ENCODE measurements at places on chromosomes 12 and 14. TPM values are rescaled to one million over a fixed set of nuclear protein-coding genes. Genes with fewer than 3 reads are reported as not detected.

- no peaks in the 10 kb centered on the region for H3K4me1 ChIP-seq
- H3K27me3 ChIP-seq: no peaks in the 10 kb centered on the region
- no peak overlapping the region for H3K27ac ChIP-seq
- H3K4me3 ChIP-seq: no peak overlapping the region
- no peak for DNase-seq
- no peaks in the 10 kb centered on the region for H3K36me3 ChIP-seq
Measured at GRCh38 chr12:52517888-52518287, 2.3 kb downstream of the KRT5 start.

DNA sequence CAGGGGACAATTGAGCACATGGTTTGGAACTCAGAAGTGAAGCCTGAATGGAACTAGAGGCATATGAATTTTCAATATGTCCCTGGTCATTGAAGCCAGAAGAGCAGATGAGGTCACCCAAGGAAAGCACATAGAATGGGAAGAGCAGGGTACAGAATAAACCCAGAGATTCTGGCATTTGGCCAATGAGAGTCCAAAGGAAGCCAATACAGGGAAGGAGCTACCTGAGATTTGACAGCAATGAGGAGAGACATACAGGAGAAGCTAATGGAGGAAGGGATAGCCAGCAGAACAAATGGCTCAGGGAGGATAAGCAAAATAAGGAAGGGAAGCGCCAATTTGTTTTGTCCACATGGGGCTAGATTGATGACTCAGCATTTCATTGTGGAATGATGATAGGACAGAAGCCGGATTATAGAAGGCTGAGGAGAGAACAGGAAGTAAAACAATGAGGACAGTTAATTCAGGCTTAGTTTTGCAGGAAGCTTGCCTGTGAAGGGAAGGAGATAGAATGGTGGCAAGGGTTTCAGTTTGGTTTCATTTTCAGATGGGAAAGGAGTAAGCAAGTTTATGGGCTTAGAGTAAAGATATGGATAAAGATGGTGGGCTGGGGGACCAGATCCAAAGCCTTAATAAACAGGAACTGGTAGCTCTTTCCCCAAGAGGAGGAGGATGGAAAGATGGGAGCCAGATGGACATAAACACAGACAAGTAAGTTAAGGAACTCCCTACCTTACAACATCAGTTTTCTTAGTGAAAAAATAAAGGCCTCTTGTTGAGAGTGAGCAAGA is 3.2 kb upstream of the SPTSSA start:
- no peaks in the 10 kb centered on the region for H3K36me3 ChIP-seq
- no peak overlapping the region for H3K4me3 ChIP-seq
- H3K4me1 ChIP-seq: peaks cover 6% of the 10 kb centered on the region

DNA sequence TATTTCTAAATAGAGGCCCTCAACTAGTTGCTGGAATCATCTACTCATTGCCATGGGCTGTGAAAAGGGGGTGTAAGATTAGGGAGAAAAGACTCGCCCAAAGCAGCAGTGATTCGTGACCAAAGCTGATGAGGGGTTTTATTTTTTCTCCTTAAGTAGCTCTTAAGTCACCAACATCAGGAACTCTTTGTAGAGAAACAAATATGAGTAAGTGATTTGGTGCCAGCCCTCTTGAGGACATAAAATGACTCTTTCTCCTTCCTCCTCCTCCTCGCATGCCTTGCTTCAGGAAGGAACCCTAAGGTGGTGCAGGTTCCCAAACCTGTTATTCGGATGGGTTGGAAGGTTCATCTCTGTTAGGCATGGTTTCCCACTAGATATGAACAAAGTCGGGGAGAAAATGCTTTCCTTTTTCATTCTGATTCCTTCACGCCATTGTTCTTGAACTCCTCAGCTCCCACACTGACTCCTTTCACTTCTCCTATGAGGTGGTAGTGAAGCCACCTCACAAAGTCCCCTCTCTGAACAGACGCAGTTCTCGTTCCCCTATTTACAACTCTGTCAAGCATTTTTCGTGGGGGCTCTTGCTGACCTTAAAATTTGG is 113.4 kb downstream of the ETV6 start:
- no peak overlapping the region for H3K27ac ChIP-seq
- no peaks in the 10 kb centered on the region for H3K27me3 ChIP-seq
- H3K4me1 ChIP-seq: peaks cover 6% of the 10 kb centered on the region
- H3K36me3 ChIP-seq: no peaks in the 10 kb centered on the region
- H3K4me3 ChIP-seq: no peak overlapping the region

GRCh38 chr12:120181991-120182631 is 12.4 kb downstream of the GCN1 start:
- no peak overlapping the region for H3K27ac ChIP-seq
- H3K36me3 ChIP-seq: peaks cover 80% of the 10 kb centered on the region
- no peaks in the 10 kb centered on the region for H3K27me3 ChIP-seq
- no peaks in the 10 kb centered on the region for H3K4me1 ChIP-seq
- DNase-seq: no peak

DNA sequence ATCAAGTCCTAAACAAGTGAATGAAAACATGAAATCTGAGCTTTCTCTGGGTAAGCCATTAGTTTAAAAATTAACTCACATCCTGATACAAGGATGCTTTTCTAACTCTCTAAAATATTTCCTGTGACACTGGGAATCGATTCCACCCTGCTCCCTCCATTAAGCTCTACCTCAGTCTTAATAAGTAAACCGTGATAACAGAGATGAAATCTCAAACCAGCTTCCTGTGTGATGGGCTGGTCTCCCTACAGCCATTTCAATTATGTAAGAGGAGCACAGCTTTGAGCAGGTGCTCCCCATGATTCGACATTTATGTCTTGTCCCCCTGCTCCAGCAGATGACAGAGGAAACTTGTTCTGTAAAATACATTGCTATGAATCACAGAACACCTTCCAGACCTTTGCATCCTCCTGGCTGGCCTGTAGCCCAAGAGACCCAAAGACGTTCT is 59.0 kb downstream of the GAS2L3 start:
- no peaks in the 10 kb centered on the region for H3K27me3 ChIP-seq
- H3K36me3 ChIP-seq: no peaks in the 10 kb centered on the region
- no peak overlapping the region for H3K4me3 ChIP-seq
- H3K27ac ChIP-seq: no peak overlapping the region

- H3K4me1 ChIP-seq: no peaks in the 10 kb centered on the region
- H3K27ac ChIP-seq: peak overlapping the region; percentile 21
Measured at GRCh38 chr12:7787574-7788293, 1.5 kb upstream of the NANOG start.

- H3K36me3 ChIP-seq: no peaks in the 10 kb centered on the region
- H3K27me3 ChIP-seq: no peaks in the 10 kb centered on the region
- H3K4me3 ChIP-seq: no peak overlapping the region
- no peak overlapping the region for H3K27ac ChIP-seq
Measured at GRCh38 chr12:58206876-58207275, 265.5 kb downstream of the ATP23 start.

GRCh38 chr12:32418903-32419519 is 19.7 kb downstream of the FGD4 start:
- H3K27me3 ChIP-seq: no peaks in the 10 kb centered on the region
- DNase-seq: peak; percentile 57
- peaks cover 36% of the 10 kb centered on the region for H3K36me3 ChIP-seq
- no peak overlapping the region for H3K27ac ChIP-seq
- H3K4me1 ChIP-seq: peaks cover 7% of the 10 kb centered on the region

DNA sequence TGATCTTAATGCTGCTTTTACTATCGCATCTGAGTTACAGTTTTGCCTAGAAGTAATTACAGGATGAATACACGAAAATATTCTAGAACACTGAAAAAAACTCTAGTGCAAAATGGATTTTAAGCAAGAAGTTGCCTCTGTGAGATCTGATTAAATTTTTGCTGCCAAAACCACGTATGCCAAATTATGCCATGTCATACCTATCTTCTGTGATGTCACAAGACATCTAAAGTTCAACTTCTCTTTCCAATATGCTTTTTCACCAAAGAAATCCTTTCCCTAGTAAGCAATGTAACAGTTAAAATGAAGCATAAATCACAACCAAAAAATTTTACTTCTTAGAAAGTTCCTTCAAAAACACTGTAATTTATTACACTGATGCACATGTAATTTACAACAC is 39.6 kb downstream of the HECTD4 start:
- no peak overlapping the region for H3K27ac ChIP-seq
- peaks cover 5% of the 10 kb centered on the region for H3K36me3 ChIP-seq
- no peak for DNase-seq
- H3K4me1 ChIP-seq: peaks cover 13% of the 10 kb centered on the region
- H3K4me3 ChIP-seq: no peak overlapping the region
- H3K27me3 ChIP-seq: no peaks in the 10 kb centered on the region

DNA sequence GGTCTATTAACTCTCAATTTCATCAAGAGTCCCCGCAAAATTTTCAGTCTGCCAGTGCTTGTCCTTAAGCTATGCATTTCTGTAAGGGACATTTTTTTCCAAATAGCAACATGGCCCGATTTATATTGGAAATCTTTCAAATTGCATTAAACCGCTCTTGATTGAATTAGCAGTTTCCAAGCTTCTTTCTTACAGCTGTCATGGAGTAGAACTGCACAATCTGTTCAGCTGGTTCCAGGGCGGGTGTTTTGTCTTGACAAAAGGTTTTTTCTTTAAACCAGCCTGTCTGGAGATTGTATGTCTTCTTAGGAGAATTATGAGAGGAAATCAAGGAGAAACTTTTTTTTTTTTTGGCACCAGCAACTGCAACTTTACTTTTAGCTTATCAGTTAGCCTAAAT is 185.8 kb downstream of the ALG10B start:
- no peak for DNase-seq
- H3K4me1 ChIP-seq: no peaks in the 10 kb centered on the region
- no peaks in the 10 kb centered on the region for H3K27me3 ChIP-seq
- no peak overlapping the region for H3K27ac ChIP-seq

DNA sequence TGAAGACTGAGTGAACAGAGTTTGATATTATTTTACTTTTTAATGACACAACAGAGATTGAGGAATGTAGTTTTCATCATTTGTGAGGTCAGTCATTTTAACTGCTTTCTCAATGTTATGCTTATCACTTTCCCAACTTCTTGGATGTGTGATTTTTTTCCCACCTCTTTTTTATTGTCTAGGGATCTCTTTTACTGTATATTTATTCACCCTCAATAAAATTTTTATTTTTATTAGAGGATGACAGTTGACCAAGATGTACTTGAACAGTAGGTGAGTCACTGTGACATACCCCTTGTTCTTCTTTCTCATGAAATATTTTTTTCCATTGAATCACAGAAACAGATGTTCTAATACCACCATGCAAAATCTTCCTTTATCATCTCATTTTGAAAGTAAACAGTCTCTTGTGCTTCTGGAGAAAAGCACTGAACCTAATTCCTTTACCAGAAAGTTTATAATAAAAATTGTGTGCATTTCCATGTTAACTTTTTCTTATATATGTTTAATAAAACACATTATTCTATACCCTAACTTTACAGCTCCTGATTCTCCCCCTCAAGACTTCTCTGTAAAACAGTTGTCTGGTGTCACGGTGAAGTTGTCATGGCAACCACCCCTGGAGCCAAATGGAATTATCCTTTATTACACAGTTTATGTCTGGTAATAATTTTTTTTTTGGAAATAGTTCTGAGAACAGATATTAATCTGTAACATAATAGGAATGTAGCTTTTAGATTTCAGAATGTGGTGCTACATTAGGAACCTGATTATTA is 65.9 kb downstream of the PTPRQ start:
- H3K36me3 ChIP-seq: no peaks in the 10 kb centered on the region
- H3K4me3 ChIP-seq: no peak overlapping the region
- H3K4me1 ChIP-seq: no peaks in the 10 kb centered on the region
- no peaks in the 10 kb centered on the region for H3K27me3 ChIP-seq

DNA sequence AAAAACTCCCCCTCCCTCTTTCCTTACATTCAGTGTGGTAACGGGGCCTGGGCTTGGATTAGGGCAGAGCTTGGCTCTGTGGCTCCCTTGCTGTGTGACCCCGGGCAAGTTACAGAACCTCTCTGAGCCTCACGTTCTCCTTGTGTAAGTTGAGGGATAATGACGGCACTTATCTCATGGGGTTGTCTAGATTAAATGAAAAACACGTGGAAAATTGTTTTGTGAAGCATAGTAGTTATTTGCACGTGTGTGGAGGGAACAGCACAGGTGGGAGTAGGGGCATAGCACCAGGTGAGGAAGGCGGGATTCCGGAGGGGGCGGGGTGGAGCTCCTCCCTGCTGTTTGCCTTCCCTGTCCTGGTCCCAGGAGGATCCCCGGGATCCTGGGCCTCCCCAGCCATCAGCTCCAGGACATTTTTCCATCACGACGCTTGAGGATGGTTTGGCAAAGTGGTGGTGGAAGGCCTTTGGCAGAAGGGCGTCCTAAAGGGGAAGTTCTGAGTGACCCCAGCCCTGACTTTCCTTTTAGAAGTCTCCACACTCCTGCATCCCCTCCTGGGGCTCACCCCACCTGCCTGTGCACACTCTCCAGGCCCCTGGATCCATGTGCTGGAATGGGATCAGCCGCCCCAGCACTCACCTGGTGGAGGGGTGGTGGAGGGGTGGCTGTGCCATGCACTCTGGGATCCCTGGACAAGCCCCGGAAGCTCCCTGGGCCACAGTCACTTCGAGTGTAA is 22.7 kb downstream of the LRTM2 start:
- H3K36me3 ChIP-seq: no peaks in the 10 kb centered on the region
- H3K27ac ChIP-seq: no peak overlapping the region
- H3K27me3 ChIP-seq: no peaks in the 10 kb centered on the region
- H3K4me3 ChIP-seq: no peak overlapping the region

DNA sequence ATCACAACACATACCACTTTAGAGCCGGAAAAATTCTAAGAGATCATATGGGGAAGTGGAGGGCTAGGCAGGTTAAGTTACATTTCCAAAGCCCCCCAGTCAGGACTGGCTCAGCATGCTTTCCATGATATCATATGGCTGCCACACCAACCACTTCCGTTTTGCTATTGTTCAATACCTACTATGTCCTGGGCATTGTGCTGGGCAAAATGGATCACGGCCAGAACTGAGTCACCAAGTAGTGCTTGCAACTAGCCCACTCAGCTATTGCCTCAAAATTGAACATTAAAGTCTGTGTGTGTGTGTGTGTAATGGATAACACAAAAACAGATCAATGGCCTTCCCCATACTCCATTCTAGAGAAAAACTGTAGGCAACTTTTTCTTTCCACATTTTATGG is 22.7 kb downstream of the WIF1 start:
- DNase-seq: no peak
- no peaks in the 10 kb centered on the region for H3K27me3 ChIP-seq
- no peaks in the 10 kb centered on the region for H3K36me3 ChIP-seq
- no peak overlapping the region for H3K4me3 ChIP-seq
- H3K27ac ChIP-seq: no peak overlapping the region
- no peaks in the 10 kb centered on the region for H3K4me1 ChIP-seq

GRCh38 chr12:139585-139984 is 73.0 kb downstream of the IQSEC3 start:
- no peak overlapping the region for H3K27ac ChIP-seq
- no peaks in the 10 kb centered on the region for H3K27me3 ChIP-seq
- no peak for DNase-seq
- H3K4me3 ChIP-seq: peak overlapping the region; percentile 71

- H3K36me3 ChIP-seq: peaks cover 90% of the 10 kb centered on the region
- no peaks in the 10 kb centered on the region for H3K4me1 ChIP-seq
- no peak overlapping the region for H3K4me3 ChIP-seq
- H3K27me3 ChIP-seq: no peaks in the 10 kb centered on the region
- H3K27ac ChIP-seq: no peak overlapping the region
- DNase-seq: no peak
Measured at GRCh38 chr12:124472690-124473279, 94.6 kb downstream of the NCOR2 start.

REC8 gene
- 58.5 TPM for total RNA-seq

CMKLR1 gene
- total RNA-seq: 0.66 TPM

IL26 gene
- not detected for total RNA-seq

LTBP2 gene
- total RNA-seq: 0.75 TPM

GLT8D2 gene
- total RNA-seq: 3.8 TPM

SLC17A8 gene
- not detected for total RNA-seq

SRRM4 gene
- total RNA-seq: 1.1 TPM

Data from H9 (cell line).